ENCODE measurements at places on chromosomes 7 and 10.

DNA sequence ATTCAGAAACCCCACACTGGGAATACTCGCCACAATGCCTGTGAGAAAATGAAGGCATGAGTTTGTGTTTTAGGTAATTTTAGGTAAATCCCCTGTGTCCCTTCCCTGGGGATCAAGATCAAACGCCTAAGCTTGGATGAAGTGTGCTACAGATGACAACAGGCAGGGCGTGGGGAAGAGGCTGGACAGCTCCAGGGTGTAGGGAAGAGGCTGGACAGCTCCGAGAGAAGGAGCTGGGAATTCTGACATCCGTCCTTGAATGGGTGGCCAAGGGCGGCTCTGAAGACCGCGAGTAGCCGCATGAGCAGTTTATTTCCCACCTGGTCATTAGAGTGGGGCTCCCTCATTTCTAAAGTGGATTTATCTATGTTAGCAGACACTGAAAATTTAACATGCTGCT is 109.7 kb downstream of the RAMP3 start:
- no peak for DNase-seq

DNA sequence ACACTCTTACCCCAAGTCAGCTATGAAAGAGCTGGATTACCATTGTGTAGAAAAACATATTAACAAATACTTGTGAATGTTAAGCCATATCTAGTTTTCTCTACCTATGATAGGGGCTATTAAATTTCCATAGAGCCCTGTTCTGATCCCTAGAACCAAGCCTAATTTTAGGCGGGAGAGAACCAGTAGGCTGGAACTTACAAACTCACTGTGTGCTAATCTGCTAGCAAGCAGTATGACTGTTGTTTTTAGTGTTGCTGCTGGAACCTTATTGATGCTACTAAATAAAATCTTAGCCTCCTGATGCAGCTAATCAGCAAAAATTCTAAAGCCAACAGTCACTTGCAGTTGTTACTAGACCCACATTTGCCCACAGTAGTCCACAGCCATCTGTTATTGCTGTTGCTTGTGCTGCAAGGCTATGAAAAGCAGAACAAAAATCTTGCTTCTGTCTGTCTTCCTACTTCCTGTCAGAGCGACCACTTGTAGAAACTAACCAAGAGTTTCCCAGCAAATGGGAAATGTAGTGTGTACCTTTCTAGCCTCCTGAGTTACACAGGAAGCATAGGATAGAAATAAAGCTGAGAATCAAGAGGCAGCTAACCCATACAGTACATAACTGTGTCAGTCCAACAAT is 368.4 kb downstream of the ARL4A start:
- DNase-seq = no peak

GRCh38 chr7:25846722-25847121 is 305.3 kb upstream of the NFE2L3 start:
- DNase-seq = no peak

DNA sequence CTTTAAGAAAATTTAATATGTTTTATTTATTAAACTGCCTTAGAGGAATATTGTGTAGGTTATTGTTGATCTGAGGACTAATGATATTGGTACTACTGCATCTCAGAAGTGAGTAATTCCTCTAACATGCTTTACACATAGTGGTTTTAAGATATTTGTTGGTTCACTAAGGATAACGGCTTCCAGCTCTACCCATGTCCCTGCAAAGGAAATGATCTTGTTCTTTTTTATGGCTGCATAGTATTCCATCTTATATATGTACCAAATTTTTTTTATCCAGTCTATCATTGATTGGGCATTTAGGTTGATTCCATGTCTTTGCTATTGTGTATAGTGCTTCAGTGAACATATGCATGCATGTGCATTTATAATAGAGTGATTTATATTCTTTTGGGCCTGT is 20.1 kb downstream of the NXPH1 start:
- no peak for DNase-seq

GRCh38 chr7:116776610-116777289 is 85.6 kb upstream of the CAPZA2 start:
- no peak for DNase-seq

- DNase-seq = no peak
These were observed 9.4 kb upstream of the NKX2-3 start for GRCh38 chr10:99523251-99523773.

DNA sequence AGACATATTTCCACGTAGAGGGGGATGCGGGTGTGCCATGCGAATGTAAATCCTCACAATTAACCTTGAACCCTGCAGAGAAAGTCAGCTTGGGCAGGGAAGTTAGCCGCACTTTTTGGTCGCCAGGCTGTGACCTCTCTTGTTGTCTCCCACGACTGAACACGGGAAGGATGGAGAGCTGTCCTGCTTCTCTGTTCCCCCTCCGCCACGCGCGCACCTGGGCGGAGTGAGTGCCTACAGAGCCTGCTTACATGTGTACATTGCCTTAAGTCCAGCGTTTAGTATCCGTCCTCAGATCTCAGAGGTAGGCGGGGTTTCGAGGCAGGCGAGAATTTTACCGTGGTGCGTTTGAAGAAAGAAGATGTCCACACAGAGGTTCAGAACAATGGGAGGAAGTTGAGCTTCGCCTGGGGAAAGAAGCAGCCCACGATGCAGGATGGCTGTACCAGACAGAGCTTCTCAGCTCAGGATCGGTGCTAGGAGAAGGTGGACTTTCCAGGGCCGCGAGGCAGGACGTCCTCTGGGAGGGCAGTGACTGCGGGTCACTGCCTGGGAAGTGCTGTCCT is 482 bp upstream of the ERCC6 start:
- peak; percentile 0 for DNase-seq

- no peak for DNase-seq
These were observed 208.0 kb downstream of the SFMBT2 start for GRCh38 chr10:7202793-7203355.

DNA sequence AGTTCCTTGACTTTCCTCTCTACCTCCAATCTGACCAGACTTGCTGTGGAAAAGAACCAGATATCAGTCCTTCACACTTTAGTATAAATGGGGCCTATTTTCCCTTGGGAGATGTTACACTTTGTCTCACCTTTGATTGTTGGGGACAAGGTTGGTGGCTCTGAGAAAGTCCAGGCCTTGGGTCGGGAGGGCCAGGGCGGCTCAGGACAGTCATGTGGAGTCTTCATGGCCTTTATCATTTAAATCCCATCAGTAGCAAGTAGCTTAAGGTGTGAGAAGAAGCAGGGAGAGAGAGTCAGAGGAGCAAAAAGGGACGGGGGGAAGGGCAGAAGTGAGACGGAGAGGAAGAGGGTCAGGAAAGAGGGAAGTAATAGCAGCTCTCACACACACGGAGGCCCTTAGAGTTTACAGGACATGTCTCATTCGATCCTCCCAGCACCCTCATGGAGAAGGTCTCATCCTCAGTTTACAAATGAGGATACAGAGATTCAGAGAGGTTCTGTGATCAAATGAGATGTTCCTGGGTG is 40.5 kb downstream of the TBATA start:
- DNase-seq = no peak

DNA sequence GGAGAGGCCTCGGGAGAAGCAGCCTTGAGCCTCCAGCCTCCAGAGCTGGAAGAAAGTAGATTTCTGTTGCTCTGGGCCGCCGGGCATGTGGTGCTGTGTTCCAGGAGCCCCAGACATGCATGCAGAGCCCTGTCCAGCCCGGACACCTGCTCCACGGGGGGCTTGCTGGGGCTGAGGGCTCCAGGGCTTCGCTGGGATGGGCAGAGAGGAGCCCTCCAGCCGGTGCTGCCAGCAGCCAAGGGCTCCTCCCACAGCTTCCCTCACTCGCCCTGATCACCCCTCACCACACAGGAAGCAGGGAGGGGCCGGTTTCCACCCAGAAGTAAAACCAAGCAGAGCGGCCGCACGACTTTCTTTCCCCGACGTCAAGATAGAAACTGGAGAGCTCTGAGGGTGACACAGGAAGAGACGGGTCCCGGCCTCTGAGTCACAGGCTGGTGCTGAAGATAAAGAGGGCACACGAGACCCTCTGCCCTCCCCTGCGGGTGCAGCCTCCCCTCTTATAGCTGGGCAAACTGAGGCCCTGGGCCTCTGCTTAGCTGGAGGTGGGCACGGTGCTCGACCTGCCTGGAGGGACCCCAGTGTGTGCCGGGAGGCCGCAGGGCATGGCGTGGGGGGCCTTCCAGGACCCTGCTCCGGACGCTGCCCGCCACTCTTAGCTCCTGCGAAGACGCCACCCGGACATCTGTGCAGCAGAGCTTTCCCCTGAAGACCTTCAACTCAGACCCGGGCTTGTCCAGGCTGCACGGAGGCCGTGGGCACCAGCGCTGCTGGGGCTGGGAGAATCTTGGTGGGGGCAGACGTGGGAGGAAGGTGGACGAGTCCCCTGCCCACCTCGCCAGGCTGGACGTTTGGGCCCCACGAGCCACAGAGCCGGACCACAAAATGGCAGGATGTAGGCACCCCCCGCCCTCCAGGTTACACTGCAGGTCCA is 31.1 kb downstream of the ADAP1 start:
- DNase-seq = peak; percentile 88

DNA sequence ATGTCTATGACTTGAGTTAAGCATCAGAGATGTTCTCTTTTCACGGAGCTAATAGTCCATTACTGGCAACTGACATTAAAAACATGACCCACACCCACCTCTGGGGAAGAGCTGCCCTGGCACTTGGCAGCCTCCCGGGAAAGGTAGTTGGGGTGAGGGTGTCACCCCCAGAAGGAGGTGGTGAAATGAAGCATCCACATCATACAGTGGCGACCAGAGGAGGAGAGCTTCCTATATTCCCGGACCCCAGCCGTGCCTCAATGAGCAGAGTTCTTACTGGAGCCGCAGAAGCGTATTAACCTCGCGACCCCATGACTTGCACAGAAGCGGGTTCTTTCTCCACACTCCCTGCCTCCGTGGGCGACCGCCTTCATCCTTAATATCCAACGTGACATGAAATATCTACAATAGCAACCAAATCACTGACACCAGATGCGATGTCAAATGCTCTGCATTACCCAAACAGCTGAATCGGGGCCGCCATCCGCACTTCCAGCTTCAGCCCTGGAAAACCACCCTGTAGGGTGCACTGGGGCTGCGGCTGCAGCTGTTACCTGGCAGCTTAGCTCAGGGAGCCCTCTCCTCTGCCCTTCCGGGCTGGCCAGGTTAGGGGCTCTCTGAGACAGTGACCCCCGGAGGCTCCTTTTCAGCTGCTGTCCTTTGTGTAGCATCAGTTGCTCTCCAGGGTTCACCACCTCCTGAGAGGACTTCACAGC is 103.1 kb upstream of the PARD3 start:
- DNase-seq = no peak

GRCh38 chr7:111931958-111932357 is 274.2 kb downstream of the DOCK4 start:
- DNase-seq = no peak

GRCh38 chr10:105656856-105657255 is 1015.8 kb downstream of the SORCS3 start:
- no peak for DNase-seq

DNA sequence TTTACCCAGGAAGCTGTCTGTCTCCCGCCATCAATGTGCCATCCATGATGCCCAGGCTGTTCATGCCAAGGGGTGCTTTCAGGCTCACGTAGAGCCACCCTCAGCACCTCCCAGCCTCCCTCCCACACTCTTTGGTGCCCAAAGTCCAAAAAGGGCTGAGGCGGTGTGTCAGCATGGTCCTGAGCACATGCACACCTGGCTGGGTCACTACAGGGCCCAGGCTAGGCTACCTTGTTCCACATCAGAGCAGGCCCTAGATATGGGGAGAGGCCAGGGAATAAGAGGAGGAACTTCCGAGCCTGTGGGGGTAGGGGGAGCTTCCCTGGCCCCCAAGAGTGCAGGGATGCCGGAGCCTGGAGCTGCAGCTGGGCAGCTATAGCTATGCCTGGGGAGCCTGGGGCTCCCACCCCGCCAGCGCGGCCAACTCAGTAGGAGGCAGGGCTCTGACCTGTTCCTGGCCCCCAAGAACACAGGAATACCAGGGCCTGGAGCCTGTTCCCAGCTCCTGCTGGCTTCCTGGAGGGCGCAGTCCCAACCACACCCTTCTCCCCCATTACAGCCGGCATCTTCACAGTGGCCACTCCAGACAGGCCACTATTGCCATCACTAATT is 133.2 kb upstream of the C7orf33 start:
- no peak for DNase-seq

GRCh38 chr7:33550979-33551378 is 354.4 kb upstream of the BMPER start:
- DNase-seq = no peak

DNA sequence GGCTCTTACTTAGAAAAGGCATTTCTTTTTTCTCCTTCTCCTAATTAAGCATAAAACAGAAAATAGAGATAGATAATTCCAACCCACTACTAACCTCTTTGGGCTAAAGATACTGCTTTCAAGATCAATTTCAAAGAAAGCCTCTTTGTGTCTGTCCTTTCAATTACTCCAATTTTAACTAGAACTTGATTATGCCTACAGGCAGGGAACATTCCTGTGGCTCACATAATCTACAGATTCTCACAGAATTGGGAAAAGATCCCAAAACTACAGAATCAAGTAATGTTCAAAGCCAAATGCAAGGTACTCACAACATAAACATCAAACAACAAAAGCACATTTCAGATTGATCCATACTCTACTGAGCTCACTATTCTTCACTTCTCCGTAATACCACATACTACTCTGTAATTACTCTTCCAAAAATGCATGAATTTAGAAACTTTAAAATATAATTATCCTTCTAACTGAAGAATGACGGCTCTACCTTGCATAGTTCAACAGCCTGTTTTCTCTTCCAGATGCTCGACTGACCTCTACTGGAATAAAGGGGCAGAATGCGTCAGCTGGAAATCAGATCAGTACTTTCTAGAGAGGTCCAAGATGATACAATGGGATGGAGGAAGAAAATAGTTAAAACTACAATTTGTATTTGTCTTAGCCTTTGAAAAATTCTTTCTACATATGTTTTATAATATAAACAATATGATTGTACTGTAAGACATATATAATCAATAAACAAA is 3.9 kb downstream of the MTERF1 start:
- no peak for DNase-seq

- no peak for DNase-seq
These were observed 13.0 kb downstream of the AKAP9 start for GRCh38 chr7:91953618-91954017.

DNA sequence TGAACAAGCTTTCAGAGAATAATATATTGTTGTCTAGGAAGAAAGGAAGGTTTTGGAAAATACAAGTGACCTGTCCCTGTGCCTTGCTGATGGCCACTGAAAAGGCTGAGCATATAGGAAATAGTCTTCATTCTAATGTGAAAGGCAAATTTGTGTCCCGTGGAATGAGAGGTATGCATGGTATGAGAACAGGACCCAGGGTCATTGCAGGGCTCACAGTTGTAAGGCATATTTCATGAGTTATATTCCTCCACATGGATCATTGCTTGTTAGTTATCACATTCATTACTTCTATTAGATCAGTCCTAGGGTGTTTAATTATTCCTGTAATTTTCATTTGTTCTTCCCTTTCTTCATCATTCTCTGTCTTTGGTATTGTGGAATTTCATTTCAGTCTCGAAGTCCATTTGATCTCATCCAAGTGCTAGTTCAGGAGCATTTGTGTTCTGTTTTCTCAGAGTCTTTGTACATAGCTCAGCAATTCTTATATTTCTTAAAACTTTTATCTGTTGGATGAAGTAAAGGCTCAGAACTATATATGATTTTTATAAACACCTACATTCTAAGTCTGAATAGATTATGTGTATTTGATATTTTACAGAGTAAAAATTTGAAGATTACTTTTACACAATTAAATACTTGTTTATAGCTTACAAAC is 39.4 kb upstream of the ARHGAP21 start:
- DNase-seq = no peak
